Uterus (tissue), 4 donors: ENCODE measurements at places on chromosomes 5 and 9. TPM values are rescaled to one million over a fixed set of nuclear protein-coding genes. Genes with fewer than 3 reads are reported as not detected.

SYNPO gene
- 9.7 TPM for total RNA-seq

MAPKAP1 gene
- total RNA-seq: 63.0 TPM

ANKRD18A gene
- not detected for total RNA-seq

F2R gene
- 10.9 TPM for total RNA-seq

KIAA0825 gene
- total RNA-seq: 1.5 TPM

LRRC19 gene
- not detected for total RNA-seq

DDX4 gene
- total RNA-seq: not detected

GRCh38 chr9:127102176-127102575, 20.3 kb downstream of the ANGPTL2 start:
- no peaks in the 10 kb centered on the region for H3K4me1 ChIP-seq
- H3K27me3 ChIP-seq: no peaks in the 10 kb centered on the region
- DNase-seq: no peak
- H3K36me3 ChIP-seq: no peaks in the 10 kb centered on the region
- H3K4me3 ChIP-seq: no peak overlapping the region

GRCh38 chr5:133393776-133394476, 218.4 kb downstream of the FSTL4 start:
- no peak overlapping the region for H3K27ac ChIP-seq
- H3K4me3 ChIP-seq: no peak overlapping the region
- H3K4me1 ChIP-seq: no peaks in the 10 kb centered on the region
- no peaks in the 10 kb centered on the region for H3K27me3 ChIP-seq

DNA sequence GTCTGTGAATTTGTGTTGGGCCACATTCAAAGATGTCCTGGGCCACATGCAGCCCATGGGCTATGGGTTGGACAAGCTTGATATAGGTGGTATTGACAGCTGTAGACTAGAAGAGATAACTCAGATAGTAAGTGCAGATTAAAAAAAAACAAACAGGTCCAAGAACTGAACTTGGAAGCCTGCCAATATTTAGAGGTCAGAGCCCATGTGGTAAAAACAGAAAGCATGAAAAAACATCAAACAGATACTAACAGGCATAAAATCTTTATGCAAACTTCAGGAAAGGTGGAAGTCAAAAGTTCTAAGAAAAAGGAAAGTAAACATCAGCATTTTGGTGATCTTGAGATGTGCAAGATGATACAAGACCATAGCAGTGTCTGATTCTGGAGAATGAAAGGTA, 155.1 kb upstream of the NR4A3 start:
- no peak overlapping the region for H3K27ac ChIP-seq
- no peak overlapping the region for H3K4me3 ChIP-seq
- DNase-seq: no peak
- no peaks in the 10 kb centered on the region for H3K4me1 ChIP-seq
- no peaks in the 10 kb centered on the region for H3K36me3 ChIP-seq

- no peaks in the 10 kb centered on the region for H3K36me3 ChIP-seq
- H3K27me3 ChIP-seq: no peaks in the 10 kb centered on the region
- no peak overlapping the region for H3K4me3 ChIP-seq
Observed at GRCh38 chr5:125272357-125272756, 525.9 kb upstream of the ZNF608 start.

GRCh38 chr5:157778121-157778805, 34.8 kb downstream of the LSM11 start:
- H3K27ac ChIP-seq: no peak overlapping the region
- H3K27me3 ChIP-seq: no peaks in the 10 kb centered on the region

- H3K4me3 ChIP-seq: no peak overlapping the region
- H3K36me3 ChIP-seq: no peaks in the 10 kb centered on the region
- H3K4me1 ChIP-seq: no peaks in the 10 kb centered on the region
Observed at GRCh38 chr5:180541710-180542109, 47.5 kb downstream of the CNOT6 start.

DNA sequence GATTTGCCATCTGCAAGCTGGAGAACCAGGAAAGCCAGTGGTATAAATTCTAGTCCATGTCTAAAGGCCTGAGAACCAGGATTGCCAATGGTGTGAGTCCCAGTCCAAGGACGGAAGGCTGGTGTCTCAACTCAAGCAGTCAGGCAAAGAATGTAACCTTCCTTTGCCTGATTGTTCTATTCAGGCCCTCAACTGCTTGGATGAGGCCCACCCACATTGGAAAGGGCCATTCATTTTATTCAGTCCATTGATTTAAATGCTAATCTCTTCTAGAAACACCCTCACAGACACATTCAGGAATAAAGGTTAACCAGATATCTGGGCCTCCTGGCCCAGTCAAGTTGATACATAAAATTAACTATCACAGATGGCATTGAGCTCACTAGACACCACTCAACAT, 427.8 kb downstream of the ZNF608 start:
- no peaks in the 10 kb centered on the region for H3K27me3 ChIP-seq
- H3K4me3 ChIP-seq: no peak overlapping the region
- no peak overlapping the region for H3K27ac ChIP-seq
- no peak for DNase-seq

DNA sequence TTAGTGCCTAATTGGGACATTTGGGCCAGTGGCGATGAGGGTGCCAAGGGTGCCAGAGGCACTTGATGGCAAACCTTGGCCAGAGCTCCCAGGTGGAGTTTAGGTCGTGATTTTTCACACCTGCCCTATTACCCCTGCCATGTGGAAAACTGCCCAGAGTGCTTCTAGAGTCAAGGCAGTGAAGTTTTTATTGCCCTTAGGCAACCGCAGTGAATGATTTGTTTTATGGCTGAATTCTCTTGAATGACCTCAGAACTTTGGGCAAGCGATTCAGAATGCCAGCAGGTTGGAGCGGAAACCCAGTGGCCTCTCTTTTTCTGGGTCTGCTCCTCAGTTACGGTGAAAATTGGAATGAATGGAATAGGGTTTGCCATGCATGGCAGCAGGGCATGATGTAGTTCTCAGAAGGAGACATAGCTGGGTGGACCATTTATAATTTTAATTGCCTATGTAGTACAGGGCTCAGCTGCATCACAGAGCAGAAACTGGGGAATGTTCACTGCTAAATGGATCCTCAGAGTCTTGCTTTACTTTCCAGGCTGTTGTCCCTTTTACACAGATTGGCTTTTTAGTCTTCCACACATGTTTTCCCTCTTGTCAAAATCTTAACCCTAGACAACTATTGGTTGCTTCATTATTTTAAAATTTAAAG, 820.0 kb upstream of the SEMA6A start:
- no peak overlapping the region for H3K27ac ChIP-seq
- DNase-seq: no peak
- no peaks in the 10 kb centered on the region for H3K36me3 ChIP-seq
- H3K4me1 ChIP-seq: no peaks in the 10 kb centered on the region
- no peaks in the 10 kb centered on the region for H3K27me3 ChIP-seq
- H3K4me3 ChIP-seq: no peak overlapping the region

GRCh38 chr5:129177451-129177850, 82.9 kb downstream of the ISOC1 start:
- H3K36me3 ChIP-seq: no peaks in the 10 kb centered on the region
- H3K4me3 ChIP-seq: no peak overlapping the region
- no peak for DNase-seq
- H3K4me1 ChIP-seq: no peaks in the 10 kb centered on the region
- H3K27ac ChIP-seq: no peak overlapping the region

DNA sequence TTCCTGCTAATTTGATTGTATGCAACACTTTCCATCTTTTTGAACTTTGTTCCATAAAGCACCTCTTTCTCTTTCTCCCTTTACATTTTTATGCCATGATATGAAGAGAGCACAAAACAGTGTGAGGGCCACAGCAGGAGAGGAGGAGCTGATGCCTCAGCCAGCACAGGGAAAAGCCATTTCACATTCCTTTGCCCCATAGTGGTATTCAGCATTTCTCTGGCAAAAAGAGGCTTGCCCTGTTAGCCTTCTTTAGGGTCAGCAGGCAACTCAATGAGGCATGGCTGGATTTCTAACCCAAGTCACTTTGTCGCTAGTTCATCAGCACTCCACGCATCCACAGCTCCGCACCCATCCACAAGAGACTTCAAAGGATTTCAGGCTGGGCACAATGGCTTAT, 23.1 kb upstream of the TRPC7 start:
- H3K4me1 ChIP-seq: no peaks in the 10 kb centered on the region
- no peaks in the 10 kb centered on the region for H3K36me3 ChIP-seq
- no peak for DNase-seq
- no peaks in the 10 kb centered on the region for H3K27me3 ChIP-seq

DNA sequence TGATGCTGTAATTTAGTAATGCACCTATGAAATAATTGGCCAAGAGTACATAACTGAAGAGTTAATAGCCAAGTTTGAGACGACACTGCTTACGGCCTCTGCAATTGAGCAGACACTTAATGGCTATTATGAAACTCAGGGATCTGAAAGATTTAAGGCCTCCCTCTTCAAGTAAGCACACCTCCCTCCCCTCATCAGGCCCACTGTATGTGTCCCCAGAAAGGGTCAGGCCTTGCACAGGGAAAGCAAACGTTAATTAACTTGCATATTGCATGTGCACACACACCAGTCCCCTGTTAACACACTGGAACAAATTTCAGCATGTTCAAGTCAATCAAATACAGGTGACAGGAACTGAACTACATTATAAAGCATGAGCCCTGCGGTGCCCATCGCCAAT, 163.6 kb downstream of the SPOCK1 start:
- H3K27me3 ChIP-seq: no peaks in the 10 kb centered on the region
- no peak for DNase-seq
- H3K36me3 ChIP-seq: no peaks in the 10 kb centered on the region
- H3K4me1 ChIP-seq: no peaks in the 10 kb centered on the region
- H3K27ac ChIP-seq: no peak overlapping the region
- no peak overlapping the region for H3K4me3 ChIP-seq

DNA sequence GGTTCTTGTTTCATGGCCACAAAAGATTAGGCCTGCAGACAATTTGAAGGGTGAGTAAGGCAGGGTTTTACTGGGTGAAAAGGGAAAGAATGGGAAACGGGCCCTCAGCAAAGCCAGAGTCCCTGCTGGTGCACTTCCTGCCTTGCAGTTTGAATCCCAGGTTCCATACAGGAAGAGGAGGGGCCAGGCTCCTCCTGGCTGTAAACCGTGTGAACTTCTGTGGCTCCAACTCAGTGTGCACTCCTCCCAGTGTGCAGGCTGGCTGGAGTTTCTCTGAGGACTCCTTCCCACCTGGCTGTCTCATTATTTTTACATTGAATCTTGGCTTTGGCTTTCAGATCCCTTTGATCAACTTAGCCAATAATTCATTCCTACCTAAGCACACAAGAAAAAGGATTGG, 367.1 kb upstream of the KLF4 start:
- no peaks in the 10 kb centered on the region for H3K27me3 ChIP-seq
- no peak for DNase-seq
- H3K27ac ChIP-seq: no peak overlapping the region
- H3K4me3 ChIP-seq: no peak overlapping the region
- H3K4me1 ChIP-seq: no peaks in the 10 kb centered on the region

DNA sequence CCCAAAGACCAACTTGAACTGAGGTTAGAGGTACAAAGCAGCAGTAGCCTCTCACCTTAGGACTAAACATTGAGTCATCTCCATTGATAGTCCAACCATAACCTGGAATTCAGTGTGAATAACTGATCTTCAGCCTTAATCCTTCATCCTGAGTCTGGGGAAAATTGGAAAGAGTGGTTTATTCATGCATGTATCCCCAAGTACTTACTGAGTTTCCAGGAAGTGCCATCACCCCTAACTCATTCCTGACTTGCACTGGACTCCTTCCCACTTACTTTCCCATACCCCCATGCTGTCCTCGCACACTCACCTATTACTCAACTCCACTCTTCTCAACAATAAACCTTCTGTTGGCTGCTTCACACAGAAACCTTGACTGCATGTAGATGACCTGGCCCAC, 161.4 kb upstream of the ZNF462 start:
- H3K4me3 ChIP-seq: no peak overlapping the region
- no peaks in the 10 kb centered on the region for H3K27me3 ChIP-seq
- H3K36me3 ChIP-seq: no peaks in the 10 kb centered on the region
- DNase-seq: no peak
- H3K4me1 ChIP-seq: no peaks in the 10 kb centered on the region

- DNase-seq: no peak
- no peak overlapping the region for H3K27ac ChIP-seq
- no peaks in the 10 kb centered on the region for H3K27me3 ChIP-seq
- no peaks in the 10 kb centered on the region for H3K4me1 ChIP-seq
- no peak overlapping the region for H3K4me3 ChIP-seq
- H3K36me3 ChIP-seq: no peaks in the 10 kb centered on the region
Observed at GRCh38 chr9:90546200-90546599, 96.4 kb downstream of the DIRAS2 start.

DNA sequence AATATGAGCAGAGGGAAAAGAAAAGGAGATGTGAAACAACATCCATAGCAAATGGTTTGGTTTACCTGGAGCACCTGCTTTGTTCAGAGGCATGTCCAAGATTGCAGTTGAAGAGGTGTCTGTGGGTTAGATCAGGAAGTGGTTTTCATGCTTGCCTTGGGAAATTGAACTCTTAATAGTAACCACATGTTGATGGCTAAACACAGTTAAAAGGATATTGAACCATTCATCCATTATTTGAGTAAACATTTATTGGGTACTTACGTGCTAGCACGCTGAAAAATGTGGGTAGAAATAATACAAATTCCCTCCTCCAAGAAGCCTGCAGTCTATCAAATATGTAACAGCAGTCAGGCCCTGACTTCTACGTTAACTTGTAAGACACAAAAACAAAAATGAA, 235.7 kb upstream of the TNC start:
- no peaks in the 10 kb centered on the region for H3K27me3 ChIP-seq
- no peak for DNase-seq
- no peaks in the 10 kb centered on the region for H3K36me3 ChIP-seq
- no peak overlapping the region for H3K4me3 ChIP-seq

GRCh38 chr5:142819292-142819691, 49.1 kb downstream of the ARHGAP26 start:
- no peaks in the 10 kb centered on the region for H3K36me3 ChIP-seq
- DNase-seq: no peak
- H3K4me3 ChIP-seq: no peak overlapping the region
- peaks cover 4% of the 10 kb centered on the region for H3K4me1 ChIP-seq

DNA sequence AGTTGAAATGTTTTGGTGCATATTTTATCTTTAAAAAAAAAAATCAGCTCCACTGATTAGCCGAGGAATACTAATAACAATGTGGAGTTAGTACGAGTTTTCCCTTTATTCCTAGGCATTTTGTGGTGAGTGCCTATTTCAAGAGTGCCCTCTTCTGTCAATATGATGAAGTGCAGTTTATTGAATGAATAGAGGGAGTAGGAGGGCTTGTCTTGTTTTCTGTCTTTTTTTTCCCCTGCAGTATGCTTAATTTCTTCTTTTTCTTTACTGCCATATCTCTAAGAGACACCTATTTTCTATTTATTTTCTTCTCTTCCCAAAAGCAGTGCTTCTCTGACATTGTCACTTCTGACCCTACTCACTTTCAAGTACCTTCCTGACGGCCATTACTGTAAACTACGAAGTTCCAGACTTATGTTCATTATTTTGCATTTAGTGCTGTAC, 169.6 kb upstream of the PITX1 start:
- H3K36me3 ChIP-seq: no peaks in the 10 kb centered on the region
- no peak overlapping the region for H3K27ac ChIP-seq
- H3K4me1 ChIP-seq: no peaks in the 10 kb centered on the region
- H3K4me3 ChIP-seq: no peak overlapping the region
- no peak for DNase-seq

DNA sequence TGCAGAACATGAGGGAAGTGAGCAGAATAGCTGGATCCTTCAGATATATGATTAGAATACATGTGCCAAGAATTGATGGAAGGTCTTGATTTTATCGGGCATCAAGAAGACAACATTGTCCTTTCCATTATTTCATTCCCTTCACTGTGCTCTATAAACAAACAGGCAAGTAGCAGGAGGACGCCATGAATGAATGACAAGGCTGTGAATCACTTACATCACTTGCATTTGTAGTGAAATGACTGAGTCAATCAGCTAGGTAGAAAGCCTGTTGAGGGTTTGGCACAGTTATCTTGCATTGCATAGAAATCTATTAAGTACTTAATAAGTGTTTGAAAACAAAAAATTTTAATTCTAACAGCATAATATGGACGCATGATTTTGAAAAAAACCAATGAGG, 548.8 kb upstream of the IZUMO3 start:
- DNase-seq: no peak
- H3K27me3 ChIP-seq: no peaks in the 10 kb centered on the region
- H3K4me3 ChIP-seq: no peak overlapping the region
- no peak overlapping the region for H3K27ac ChIP-seq
- no peaks in the 10 kb centered on the region for H3K36me3 ChIP-seq
